D341Med (cell line): ENCODE measurements at places on chromosomes 2 and 18.

DNA sequence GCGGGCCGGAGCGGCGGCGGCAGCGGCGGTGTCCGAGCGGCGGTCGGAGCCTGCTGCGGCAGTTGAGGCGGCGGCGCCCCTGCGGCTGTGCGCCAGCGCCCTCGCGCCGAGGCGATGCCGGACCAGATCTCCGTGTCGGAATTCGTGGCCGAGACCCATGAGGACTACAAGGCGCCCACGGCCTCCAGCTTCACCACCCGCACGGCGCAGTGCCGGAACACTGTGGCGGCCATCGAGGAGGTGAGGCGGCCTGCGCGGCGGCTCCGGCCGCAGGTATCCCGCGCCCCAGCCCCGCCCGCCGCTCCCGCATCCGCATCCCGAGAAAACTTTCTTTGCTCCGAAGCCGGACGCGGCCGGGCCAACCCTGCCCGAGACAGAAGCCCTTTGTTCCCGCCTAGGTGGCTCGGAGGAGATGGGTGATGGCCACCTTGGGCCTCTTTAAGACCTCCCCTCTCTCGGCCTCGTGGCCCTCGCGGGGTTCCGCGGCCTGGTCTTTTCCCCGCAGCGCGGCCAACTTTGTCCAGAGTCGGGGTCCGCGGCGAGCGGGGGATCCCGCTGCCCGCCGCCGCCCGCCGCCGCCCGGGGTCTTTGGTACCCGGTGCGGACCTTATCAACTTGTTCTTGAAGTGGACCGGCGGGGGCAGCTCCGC is 504 bp downstream of the ASAP2 start:
- no peak for DNase-seq

- no peak for DNase-seq
Measured at GRCh38 chr2:133986881-133987795, 266.7 kb upstream of the MGAT5 start.

DNA sequence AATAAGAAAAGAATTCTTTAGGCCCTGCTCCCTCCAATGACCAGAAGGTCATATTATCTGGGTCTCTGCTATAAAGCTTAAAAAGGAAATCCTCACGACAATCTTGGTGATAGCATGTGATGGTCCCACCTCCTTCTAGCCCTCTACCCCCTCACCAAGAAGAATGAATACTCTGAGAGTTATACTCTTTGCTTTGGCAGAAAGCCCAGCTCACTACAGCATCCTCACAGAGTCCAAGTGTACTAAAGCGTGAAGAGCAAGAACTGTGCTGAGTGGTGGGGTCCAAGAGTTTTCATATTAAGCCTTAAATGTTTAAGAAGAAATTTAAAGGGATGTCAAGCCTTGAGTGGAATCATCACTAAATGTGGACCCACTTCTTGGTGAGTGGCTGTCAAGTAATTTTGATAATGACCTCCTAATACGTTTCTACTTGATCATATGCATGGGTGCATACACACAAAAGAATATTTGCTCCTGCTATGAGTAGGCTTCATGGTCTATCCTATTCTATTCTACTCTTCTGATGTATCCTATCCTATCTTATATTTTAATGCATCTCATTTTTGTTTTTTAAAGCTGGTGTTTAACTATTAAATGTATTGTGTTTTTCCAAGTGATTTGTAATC is 16.5 kb upstream of the SERPINB7 start:
- DNase-seq: no peak

DNA sequence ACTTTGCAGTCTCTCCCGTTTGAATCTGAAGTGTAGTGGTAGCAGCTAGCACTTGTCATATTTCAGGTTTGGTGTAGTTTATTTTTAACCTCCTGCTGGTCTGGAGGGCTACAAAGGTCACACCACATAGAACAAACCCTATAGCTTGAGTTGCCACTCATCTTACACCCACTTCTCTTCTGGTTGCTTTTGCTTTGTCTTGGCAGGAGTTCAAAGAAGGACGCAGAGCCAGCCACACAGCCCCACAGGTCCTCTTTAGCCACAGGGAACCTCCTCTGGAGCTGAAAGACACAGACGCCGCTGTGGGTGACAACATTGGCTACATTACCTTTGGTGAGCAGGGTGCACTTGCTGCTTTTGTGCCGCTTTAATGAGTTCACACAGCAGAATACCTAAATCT is 15.6 kb upstream of the GPBAR1 start:
- no peak for DNase-seq

GRCh38 chr2:71157124-71157793 is 26.8 kb downstream of the MPHOSPH10 start:
- peak; percentile 75 for DNase-seq

GRCh38 chr2:95305380-95306061 is 8.4 kb downstream of the KCNIP3 start:
- no peak for DNase-seq

- peak; percentile 82 for DNase-seq
Measured at GRCh38 chr2:216632952-216633615, at the start of gene IGFBP2. TSS of gene IGFBP2 (plus strand) at chr2:216633420. CDS start at chr2:216633524, 104 bp downstream.

DNA sequence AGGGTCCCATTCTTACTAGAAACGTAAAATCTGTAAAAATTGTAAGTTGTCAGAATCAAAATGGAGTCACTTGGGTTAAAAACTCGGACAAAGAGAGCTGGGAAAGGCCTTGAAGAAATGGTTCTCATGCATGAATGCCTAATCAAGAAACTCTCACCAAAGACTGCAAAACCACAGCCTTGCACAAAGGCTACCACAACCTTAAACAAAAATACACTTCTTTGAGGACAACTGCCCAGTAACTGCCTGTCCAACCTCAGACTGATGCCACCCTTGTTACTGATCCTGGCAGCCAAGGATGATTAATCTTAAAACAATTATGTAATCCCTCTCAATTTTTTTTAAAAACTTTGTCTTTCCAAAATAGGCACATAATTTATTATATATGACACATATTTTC is 299.3 kb downstream of the CCDC85A start:
- no peak for DNase-seq

- no peak for DNase-seq
Measured at GRCh38 chr2:120986898-120987650, 251.4 kb downstream of the GLI2 start.

GRCh38 chr2:42842466-42842865 is 50.1 kb upstream of the HAAO start:
- no peak for DNase-seq
